ENCODE measurements at places on chromosomes 12 and 14.

DNA sequence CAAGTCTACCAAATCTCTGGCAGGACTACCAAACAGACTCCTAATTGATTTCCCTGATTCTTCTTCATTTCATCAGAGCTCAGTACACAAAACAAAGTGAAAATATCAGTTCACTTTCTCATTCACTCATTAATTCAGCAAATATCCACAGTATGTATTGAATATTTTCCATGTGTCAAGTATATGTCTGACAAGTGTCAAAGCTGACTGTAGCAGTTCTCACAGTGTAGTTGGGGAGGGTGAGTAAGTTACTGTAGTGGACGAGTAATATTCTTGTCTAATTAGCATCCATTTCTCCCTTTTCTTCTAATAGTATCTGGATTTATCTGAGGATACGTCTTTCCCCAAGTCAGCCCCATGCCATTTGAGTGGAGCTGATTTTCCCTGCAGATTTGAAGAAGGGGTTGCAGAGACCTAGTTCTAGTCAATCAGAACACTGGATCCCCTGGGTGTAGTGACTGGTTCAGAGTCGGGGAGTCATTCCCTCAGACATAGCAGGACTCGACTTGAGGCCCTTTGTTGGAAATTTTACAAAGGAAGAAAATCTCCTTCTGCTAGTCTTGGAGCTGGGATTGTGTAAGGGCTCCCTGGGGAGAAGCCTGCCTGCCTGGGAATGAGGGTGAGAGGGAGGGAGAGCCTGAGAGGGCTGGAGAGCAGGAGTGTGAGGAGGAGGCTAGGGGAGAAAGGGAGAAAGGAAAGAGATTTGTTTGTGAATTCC is 51.4 kb downstream of the GRIP1 start:
- peak; percentile 22 for DNase-seq

GRCh38 chr12:100858656-100859055 is 64.1 kb downstream of the ANO4 start:
- DNase-seq, result no peak

DNA sequence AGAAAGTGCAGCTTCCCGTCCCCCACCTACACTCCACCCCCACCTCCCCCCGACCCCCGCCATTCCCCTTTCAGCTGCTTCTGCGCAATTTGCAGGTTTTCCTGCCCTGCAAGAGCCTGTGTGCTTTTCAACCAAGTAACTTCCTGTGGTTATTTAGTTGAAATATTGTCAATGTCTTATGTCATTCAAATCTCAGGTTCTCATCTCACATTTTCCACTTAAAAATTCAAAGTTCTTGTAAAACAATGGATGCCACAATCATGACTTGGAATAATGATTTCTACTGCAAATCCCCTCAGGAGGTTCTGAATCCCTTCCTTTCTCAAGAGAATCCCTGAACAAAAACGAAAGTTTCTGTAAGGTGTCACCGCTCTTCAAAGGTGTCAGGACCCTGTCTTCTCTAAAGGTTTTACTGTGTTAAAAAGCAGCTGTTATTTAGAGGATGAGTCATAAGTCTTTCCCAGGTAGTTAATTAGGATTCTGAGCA is 31.6 kb downstream of the WBP11 start:
- peak; percentile 23 for DNase-seq

DNA sequence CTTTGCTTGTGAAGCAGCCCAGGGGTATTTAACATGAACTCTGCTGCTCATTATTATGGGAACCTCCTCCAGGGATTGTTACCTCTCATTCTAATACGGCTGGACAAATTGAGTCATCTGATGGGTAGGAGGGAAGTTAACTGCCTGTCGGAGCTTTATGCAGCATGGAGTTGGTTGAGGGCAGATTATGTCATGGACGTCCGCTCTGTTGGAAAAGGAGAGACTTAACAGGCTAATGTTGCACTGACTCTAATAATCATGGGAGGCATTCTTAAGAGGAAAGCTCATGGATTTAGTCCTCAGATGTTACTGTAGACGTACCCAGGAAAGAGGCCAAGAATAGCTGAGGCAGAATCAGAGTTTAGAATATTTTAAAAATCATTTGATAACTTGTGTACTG is 9.9 kb downstream of the POP5 start:
- no peak for DNase-seq

DNA sequence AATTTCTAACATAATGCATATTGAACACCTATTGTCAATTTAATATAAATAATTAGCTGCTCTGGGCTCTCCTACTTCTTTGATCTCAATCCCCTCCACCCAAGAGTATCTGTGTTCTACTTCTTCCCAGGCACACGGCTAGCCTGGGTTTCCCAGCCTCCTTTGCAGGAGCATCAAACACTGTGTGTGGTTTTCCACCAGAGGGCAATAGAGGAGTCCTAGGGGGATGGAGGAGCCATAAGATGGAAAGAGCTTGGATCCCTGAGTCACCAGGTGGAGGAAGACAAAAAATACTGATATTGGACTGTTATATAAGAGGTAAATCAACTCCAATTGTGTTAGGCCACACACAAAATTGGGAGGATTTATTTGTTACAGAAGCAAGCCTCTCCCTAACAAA is 333.7 kb downstream of the GLT1D1 start:
- no peak for DNase-seq

DNA sequence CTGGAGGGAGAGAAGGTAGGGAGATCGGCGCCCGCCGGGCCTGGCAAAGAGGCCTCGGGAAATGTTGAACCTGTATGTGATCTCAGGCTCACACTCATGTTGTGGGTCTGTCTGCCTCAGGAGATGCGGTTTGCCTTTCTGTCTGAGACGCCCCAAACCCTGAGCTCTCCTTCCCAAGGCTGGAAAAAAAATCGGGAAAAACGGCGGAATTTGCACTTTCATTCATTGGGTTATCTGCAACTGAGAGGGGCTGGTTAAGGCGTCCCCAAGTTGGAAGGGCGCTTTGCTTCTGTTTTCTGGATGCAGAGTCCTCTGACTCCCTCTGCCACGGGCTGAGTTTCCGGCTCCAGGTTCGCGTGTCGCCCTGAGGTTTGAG is 5.0 kb upstream of the HOXC9 start:
- no peak for DNase-seq

GRCh38 chr14:74637178-74637550 is 25.1 kb upstream of the LTBP2 start:
- DNase-seq, result no peak

- peak; percentile 46 for DNase-seq
Measured at GRCh38 chr12:106118-106591, 39.6 kb downstream of the IQSEC3 start.

- DNase-seq, result peak; percentile 79
Measured at GRCh38 chr14:74501135-74501614, 7.6 kb downstream of the ISCA2 start.

DNA sequence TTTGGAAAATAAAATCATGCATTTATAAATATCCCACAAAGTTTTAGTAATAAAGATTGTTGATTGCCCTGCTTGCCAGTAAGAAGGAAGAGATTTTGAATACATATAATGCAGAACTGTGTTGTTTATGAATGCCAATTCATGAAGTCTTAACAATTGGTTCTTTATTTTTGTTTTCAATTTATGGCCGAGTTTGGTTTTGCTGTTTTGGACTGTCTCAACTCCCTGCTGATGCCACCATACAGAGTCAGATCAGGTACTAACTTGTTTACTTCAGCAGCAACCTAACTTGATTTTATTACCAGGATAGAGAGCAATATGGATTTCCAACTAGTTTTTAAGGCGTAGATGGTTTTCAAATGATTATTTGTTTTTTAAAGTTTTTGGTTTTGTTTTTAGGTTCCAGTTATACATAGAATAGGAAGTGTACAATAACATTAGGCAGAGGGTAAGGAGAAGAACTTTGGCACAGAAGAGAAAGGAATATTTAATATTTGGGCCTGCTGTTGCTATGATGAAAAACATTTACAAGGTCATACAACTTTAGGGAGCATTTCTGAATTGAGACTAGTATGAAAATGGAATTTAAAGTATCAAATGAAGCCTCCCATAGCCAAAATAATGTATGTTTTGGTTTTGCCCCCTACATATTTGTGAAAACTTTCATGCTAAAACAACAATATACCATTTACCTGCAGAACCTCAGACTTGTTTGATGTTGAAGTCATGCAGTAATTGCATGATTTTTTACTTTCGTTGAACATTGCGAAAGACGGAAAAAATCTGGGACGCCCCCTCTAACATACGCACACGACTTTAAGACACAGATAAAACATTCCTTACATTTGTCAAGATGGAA is 904 bp upstream of the FAM177A1 start:
- no peak for DNase-seq

GRCh38 chr12:103966736-103967135 is 1.1 kb downstream of the TDG start:
- no peak for DNase-seq

Data from WTC11 (cell line).